ENCODE measurements at places on chromosomes 13 and 19.

DNA sequence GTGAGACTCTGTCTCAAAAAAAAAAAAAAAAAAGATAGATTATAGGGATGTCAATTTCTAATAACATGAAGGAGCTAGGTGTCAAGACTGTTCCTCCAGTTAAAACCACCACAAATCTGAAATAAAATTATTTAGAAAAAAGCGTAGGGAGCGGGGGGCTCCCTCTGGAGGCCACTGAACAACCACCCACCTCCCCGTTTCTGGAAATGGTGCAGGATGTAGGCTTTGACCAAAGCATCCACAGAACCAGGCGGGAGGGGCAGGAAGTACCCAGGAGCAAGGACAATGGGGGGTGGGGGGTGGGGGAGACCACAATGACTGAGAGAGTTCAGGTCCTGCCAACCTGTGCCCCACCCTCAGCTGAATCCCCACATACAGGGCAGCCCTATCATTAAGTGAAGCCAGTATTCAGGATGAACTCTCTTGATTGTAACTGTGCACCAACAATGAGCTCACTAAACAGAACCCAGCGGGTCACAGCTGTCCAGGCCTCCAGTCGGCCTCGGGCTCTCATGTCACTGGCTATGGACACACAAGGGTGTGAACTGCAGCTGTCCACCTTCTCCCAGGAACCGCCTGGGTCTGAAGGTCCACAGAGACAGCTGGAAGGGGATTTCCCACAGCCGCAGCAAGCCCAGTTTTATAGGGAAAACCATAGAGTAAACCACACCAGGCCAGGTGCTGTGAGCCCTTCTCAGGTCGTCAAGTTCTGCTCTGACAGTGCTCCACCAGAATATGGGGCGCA is 6.6 kb downstream of the ZSCAN18 start:
- no peak for DNase-seq

GRCh38 chr19:40799558-40800338 is 757 bp downstream of the EGLN2 start:
- DNase-seq: no peak

DNA sequence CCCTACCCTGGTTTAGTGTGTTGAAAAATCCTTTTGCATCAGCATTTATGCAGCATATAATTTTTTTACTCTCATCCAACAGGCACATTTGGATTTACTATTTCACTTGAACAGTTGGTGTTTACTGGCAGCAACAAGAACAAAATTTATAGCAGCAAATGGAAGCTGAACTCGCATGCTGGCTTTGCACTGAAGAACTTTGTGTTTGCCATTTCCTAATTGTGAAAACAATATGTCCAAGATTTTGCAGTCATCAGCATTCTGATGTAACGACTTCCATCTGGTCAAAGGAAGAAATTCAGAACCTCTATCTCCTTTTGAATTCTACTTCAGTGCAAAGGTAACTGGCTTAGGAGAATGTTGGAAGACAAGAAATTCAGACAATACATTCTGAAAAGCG is 131.0 kb downstream of the DLEU7 start:
- no peak for DNase-seq

DNA sequence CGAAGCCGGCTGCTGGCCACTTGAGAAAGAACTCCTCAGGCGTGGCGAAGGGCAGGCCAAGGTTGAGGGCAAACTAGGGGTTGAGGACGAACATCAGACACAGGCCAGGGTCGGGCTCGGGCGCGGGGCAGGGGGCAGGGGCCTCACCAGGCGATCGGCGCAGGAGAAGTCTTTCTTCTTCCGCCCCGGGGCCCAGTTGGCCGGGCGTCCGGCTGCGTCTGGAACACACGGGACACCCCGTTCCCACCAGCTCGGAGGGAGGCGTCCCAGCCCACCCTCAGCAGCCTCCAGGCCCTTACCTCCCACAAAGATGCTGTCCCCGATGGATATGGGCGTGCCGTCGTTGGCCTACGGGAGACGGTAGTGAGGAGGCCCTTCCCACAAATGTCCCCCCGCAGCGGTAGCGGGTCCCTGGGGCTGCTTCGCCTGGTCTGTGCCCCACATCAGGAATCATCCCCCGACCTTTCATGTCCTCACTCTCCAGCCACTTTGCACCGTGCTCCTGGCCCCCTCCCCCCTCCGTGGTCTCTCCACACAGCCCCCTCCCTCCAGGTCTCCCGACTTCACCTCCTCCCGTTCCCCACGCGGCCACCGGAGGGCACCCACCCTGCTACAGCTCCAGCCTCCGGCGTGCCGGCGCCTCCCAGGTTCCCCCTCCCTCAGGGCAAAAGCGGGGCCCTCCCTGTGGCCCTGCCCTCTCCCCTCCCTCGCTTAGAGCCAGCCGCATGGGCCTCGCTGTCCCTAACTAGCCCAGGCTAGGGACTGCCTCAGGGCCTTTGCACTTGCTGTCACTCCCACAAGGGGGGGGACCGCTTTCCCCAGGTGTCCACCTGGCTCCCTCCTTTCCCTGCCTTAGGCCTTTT is 4.8 kb downstream of the PNKP start:
- no peak for DNase-seq

DNA sequence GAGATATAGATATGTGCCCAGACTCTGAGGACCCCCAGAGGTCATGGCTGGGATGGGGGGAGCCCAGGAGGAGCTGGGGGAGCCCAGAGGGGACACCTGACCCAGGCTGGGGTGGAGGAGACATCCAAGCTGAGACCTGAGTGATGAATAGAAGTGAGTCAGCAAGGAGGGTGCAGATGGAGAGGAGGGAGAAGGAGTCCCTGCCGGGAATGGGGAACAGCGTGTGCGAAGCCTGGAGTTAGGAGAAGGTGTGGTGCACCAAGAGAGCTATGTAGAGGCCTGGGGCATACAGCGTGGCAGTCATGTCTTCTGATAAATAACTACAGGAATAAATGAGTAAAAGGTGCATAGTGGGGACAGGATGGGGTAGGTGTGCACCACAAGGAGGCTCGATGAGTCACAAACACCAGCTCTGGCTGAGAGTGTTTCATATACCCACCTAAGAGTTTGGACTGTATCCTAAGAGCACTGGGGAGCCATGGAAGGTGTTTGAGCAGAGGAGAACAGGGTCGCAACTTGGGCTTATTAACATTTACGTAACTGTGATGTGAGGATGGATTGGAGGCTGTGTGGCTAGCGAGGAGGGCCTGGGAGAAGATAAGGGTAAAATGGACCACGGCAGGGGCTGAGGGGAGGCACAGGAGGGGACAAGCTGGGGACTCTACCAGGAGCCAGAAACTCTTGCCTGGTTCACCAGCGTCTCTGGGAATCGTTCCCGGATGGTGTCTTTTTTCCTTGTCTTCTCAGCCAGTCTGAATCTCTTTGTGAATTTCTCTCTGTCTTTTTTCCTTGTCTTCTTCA is 1.4 kb downstream of the CEACAM18 start:
- no peak for DNase-seq

- DNase-seq: no peak
Observed at GRCh38 chr19:4474514-4475022, 2.5 kb downstream of the HDGFL2 start.

DNA sequence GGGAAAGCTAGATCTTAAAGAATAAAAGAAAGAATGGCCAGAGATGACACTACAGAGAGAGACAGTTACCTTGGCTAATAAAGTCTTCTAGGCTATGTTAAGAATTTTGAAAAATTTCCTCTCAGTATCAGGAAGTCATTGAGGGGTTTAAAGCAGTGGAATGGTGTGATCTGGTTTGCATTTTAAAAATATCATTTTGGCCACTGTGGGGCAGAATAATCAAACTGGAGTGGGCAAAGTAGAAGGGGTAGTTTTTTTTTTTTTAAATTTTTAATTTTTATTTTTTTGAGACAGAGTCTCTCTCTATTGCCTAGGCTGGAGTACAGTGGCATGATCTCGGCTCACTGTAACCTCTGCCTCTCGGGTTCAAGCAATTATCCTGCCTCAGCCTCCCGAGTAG is 4.4 kb upstream of the CNMD start:
- DNase-seq: no peak

DNA sequence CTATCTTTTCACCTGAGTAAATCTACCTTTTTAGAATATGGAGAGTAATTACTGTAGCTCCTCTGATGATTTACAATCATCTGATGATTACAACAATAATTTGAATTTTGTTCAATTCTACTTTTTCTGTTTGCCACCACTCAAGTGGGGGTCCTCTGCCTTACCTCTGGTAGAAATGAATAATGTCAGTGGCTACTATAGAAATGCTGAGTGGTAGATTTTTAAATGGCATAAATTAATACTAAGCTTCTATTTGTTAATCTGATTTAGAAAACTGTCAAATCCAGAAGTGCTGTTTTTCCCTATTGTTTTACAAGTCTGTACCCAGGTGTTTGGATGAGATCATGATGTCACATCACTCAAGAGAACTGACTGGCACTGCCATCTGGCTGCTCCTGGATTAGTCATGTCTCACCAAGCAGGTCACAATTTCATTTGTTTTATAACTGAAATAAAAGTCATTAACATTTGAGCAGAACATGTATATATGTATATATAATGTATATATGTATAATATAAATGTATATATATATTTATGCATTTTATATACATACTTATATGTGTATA is 494.8 kb downstream of the TBC1D4 start:
- no peak for DNase-seq

DNA sequence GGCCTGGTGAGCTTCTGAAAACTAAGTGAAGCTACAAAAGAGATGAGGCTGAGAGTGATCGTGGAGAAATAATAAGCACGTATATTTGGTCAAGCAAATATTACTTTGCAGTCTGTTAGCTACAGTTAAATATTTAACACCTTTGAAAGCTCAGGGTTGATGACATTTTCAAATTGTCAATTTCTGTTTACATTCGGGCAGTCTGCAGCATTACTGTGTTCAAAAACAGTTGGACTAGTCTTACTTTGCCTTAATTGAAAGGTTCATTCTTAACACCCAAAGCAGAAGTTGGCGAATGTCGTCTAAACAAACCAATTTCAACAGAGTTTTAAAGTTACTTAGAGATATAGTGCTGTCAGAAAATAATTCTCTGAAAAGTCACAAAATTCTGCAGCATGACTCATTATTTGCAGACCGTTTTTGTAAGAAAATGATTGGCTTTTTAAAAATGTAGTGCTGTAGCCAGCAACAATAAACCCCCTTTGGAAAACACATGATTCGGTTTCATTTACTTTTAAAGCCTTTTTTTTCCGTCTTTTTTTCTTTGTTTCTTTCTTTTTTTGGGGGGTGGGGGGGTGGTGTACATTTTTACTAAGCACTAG is 549.0 kb downstream of the GPC6 start:
- DNase-seq: no peak

- peak; percentile 35 for DNase-seq
Observed at GRCh38 chr13:60759499-60759898, 362.5 kb downstream of the TDRD3 start.

GRCh38 chr13:81773263-81773662 is 1432.3 kb upstream of the SPRY2 start:
- no peak for DNase-seq

DNA sequence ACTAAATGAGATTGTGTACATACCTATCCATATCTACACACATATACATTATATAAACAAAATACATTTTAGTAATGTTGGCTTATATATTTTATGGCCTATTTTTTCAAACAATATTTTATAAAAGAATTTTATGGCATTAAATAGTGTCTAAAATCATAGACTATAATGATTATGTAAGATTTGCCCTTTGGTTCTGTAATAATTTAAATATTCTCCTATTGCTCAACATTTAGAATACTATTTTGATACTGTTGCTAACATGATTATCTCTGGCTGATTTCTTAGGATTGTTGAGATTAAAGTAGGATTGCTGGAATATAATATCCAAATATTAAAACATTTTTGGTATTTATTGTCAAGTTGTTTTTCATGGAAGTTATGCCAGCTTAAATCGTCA is 565.2 kb upstream of the GPC6 start:
- no peak for DNase-seq

- no peak for DNase-seq
Observed at GRCh38 chr13:113585896-113586295, 1.3 kb downstream of the TFDP1 start.

GRCh38 chr13:99246100-99246499 is 12.1 kb downstream of the GPR18 start:
- no peak for DNase-seq

GRCh38 chr13:41939398-41939797 is 21.5 kb downstream of the VWA8 start:
- DNase-seq: no peak

GRCh38 chr13:39938596-39938995 is 283.1 kb downstream of the COG6 start:
- no peak for DNase-seq

- DNase-seq: peak; percentile 40
Observed at GRCh38 chr19:35882114-35882832, 13.9 kb downstream of the APLP1 start.

DNA sequence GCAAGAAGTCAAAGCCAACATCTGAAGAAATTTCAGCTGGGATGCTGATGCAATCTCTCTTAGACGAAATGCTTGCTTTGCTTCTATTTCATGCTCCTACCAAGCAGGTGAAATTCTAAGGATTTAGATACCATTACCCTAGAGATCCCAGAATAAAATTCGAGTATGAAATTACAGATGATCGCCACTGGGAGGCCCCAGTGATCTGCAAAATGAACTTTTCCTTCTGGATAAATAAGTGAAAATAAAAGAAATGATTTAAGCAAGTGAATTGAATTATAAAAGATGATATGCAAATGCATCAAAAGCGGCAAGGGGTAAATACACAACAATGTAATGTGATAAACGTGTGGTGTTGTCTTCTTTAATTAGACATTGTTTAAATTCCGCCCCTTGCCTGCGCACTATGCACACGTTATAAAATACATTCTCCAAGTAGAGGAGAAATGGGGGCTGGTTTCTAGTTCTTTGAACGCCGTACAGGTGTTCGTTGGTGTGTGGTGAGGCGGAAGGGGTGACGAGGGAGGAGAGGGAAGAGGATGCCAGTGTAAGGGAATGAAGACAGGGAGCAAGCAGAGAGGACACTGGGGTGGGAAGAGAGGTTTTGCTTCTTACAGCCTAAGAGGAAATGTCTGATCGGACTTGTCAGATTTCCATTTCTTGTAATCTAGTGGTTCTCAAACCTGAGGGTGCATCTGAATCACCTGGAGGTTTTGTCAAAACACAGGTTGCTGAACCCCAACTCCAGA is 58.0 kb downstream of the ERCC5 start:
- no peak for DNase-seq

GRCh38 chr19:40177286-40178070 is 13.7 kb upstream of the MAP3K10 start:
- DNase-seq: no peak

DNA sequence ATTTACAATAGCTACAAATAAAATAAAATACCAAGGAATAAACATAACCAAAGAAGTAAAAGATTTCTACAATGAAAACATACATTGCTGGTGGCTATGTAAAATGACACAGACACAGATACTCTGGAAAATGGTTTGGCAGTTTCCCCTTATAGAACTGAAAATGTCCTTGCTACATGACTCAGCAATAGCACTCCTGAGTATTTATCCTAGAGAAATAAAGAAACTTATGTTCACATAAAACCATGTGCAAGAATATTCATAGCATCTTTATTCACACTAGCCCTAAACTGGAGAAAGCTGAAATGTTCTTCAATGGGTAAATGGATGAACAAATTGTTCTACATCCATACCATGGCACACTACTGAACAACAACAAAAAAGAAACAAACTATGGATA is 100.2 kb upstream of the RFC3 start:
- no peak for DNase-seq

GRCh38 chr13:55990631-55991030 is 1150.1 kb upstream of the PRR20A start:
- no peak for DNase-seq

- DNase-seq: no peak
Observed at GRCh38 chr13:114099918-114100445, 32.4 kb downstream of the RASA3 start.
